AG09309 (cell line): ENCODE measurements at places on chromosomes 6 and 20.

GRCh38 chr6:53517021-53517420, 27.9 kb downstream of the GCLC start:
- DNase-seq = no peak

GRCh38 chr20:23625236-23625964, 12.4 kb downstream of the CST3 start:
- DNase-seq = no peak

DNA sequence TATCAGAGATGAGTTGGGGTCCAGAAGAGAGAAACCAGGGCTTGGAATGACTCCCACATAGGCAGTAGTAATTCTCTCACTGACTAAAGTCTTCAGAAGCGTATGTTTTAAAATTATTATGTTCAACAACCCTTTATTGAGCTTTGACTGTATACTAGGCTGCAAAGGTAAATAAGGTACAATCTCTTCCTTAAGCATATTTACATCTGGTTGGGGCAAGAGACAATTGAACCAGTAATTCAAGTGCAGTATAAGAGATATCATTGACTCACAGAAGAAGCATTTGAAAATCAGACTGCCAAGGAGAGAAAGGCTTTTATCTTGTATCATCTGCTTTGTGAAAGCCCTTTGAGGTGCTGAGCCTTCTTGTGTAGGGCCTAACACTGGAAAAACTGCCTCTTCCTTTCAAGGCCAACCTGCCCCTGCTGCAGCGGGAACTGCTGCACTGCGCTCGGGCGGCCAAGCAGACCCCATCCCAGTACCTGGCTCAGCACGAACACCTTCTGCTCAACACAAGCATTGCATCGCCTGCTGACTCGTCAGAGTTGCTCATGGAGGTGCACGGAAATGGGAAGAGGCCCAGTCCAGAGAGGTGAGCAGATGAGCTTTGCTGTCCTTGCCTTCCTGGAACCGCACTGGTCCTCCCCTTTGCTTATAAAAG, 39.3 kb upstream of the C20orf144 start:
- no peak for DNase-seq

GRCh38 chr20:60310560-60311349, 352.5 kb downstream of the CDH26 start:
- no peak for DNase-seq

GRCh38 chr20:3751305-3751674, 16.3 kb downstream of the ADISSP start:
- DNase-seq = no peak
